ENCODE measurements at places on chromosomes 3 and 15. TPM values are rescaled to one million over a fixed set of nuclear protein-coding genes. Genes with fewer than 3 reads are reported as not detected.

Gene COL8A1
- total RNA-seq: 0.20 TPM

Gene ANKRD34C
- not detected for total RNA-seq

GRCh38 chr3:178284181-178284580, 252.1 kb upstream of the KCNMB2 start:
- no peak overlapping the region for H3K27ac ChIP-seq
- DNase-seq: no peak
- no peaks in the 10 kb centered on the region for H3K36me3 ChIP-seq

Gene PRSS50
- not detected for total RNA-seq

Gene LRRIQ4
- total RNA-seq: 0.29 TPM

Gene SOX2
- total RNA-seq: not detected

Gene FANCD2OS
- not detected for total RNA-seq

DNA sequence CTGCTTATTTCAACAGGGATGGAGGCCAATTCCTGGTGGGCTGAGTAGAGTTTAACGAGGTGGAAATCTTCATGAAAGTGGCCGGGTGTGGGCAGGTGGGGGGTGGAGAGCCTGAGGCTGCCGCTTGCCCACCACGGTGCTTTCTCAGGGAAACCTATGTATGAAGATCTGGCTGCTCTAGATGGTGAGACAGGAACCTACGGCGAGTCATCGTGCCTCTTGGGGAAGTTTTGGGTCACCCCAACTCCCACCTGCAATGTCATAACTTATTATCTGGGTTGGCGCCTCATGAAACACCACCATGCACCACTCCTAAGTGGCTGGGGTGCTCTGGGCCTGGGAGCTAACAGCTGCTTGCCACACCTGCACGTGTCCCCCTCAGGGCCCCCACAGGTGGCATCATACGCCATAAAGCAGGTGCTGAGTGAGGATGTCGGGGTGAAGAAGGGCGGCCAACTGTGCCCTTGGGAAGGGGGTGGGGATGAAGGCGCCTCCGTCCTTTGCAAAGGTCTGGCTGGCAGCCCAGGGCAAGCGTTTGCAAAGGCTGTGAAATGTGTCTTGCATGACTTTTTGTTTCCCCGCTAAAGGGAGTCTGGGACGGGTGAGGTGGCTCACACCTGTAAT, 27.9 kb upstream of the SNRPA1 start:
- peaks cover 12% of the 10 kb centered on the region for H3K4me1 ChIP-seq
- H3K27me3 ChIP-seq: peaks cover 49% of the 10 kb centered on the region
- H3K27ac ChIP-seq: no peak overlapping the region
- no peak overlapping the region for H3K4me3 ChIP-seq
- no peaks in the 10 kb centered on the region for H3K36me3 ChIP-seq

GRCh38 chr15:47750030-47750739, 32.9 kb downstream of the SEMA6D start:
- no peaks in the 10 kb centered on the region for H3K36me3 ChIP-seq
- no peaks in the 10 kb centered on the region for H3K4me1 ChIP-seq
- no peak overlapping the region for H3K27ac ChIP-seq
- no peak for DNase-seq
- no peaks in the 10 kb centered on the region for H3K27me3 ChIP-seq

DNA sequence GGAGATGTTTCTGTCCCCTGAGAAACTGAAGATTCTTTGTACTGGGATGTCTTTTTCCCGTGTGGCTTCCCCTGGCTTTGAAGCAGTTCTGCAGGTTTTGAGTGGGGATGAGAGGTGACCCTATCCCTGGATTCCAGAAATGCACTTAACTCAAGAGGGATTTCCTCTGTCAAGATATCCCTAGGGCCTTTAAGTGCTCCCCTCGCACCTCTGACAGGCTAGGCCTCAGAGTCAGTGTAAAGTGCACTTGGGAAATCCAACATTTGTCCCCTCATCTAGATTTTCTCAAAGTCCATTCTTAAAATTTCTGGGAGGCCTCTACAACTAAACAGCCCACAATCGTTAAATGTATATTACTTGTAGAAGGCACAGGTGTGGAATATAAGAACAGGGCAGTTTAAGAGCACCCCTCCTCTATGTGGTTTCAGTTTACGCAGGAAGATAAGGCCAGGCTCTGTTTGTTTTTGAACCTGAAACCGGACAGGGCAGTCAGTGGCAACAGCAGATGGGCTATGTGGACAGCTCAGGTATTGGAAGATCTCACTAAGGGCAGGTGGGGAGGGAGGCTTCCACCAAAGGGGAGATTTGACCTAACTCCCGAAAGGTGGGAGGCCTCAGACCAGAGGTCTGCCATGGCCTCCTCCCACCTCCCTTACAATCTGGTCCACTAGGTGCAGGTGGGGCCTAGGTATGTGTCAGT, 4.8 kb downstream of the C3orf52 start:
- no peak overlapping the region for H3K27ac ChIP-seq
- peaks cover 21% of the 10 kb centered on the region for H3K27me3 ChIP-seq
- H3K4me3 ChIP-seq: no peak overlapping the region
- DNase-seq: no peak
- H3K4me1 ChIP-seq: peaks cover 37% of the 10 kb centered on the region

- H3K27ac ChIP-seq: peak overlapping the region; percentile 11
- H3K36me3 ChIP-seq: no peaks in the 10 kb centered on the region
- no peak overlapping the region for H3K4me3 ChIP-seq
- H3K4me1 ChIP-seq: peaks cover 44% of the 10 kb centered on the region
- H3K27me3 ChIP-seq: no peaks in the 10 kb centered on the region
- no peak for DNase-seq
Measured at GRCh38 chr3:5057272-5057671, 64.8 kb upstream of the ARL8B start.

DNA sequence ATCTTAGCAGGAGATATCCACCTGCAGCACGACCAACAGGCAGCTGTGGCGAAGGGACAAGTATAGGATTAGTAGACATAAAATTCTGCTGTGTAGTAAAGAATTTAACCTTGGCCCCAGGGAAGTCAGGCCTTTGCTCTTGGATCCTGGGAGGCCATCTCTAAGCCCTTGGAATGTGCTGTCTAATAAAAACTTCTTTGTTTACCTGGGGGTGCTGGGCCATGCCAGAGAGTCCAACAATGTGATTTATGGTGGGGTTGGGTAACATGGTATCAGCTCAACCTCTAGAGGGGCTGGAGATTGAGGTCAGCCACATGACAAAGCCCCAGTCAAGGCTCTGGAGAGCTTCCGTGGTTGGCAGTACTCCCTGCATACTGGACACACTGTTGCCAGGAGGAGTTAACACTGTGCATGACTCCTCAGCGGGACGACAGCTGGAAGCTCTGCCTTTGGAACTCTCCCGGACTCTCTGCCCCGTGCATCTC, 52.4 kb downstream of the HEG1 start:
- no peak overlapping the region for H3K27ac ChIP-seq
- H3K27me3 ChIP-seq: no peaks in the 10 kb centered on the region

Gene CHRNA3
- total RNA-seq: not detected

DNA sequence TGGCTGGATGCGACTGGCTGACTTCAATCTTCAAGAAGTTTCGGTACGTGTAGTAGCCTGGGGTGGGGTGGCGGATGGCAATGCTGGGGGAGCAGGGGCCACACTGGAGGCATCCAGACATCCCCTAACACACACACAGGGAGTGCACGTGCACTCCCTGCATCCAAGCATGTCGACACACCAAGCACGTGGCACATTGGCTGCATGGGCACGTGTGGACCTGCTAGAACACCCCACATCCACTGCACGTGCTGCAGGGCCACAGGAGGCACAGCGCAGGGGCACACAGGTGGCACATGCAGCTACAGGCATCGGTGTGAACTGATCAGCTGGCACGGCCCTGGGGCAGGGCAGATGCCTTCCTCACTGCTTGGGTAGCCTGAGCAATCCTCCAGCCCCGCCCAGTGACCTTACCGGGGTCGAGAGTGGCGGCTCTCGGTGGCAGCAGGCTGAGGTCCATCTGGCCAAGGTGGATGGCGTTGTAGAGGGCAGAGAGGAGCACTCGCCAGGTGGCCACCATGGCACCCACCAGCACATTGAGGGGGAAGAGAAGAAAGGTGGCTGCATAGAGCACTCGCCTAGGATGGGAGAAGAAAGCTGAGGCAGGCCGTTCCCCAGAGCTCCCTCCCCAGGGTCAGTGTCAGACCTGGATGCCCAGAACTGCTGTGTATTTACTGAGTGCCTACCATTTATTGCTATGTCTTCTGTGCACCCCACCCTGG, 7.5 kb downstream of the ISLR start:
- no peaks in the 10 kb centered on the region for H3K36me3 ChIP-seq
- H3K4me1 ChIP-seq: no peaks in the 10 kb centered on the region
- no peak for DNase-seq
- no peak overlapping the region for H3K27ac ChIP-seq
- H3K27me3 ChIP-seq: peaks cover 9% of the 10 kb centered on the region

GRCh38 chr3:96814651-96815567, 515 bp downstream of the EPHA6 start:
- H3K4me1 ChIP-seq: peaks cover 18% of the 10 kb centered on the region
- no peaks in the 10 kb centered on the region for H3K36me3 ChIP-seq
- H3K4me3 ChIP-seq: no peak overlapping the region
- no peak overlapping the region for H3K27ac ChIP-seq

DNA sequence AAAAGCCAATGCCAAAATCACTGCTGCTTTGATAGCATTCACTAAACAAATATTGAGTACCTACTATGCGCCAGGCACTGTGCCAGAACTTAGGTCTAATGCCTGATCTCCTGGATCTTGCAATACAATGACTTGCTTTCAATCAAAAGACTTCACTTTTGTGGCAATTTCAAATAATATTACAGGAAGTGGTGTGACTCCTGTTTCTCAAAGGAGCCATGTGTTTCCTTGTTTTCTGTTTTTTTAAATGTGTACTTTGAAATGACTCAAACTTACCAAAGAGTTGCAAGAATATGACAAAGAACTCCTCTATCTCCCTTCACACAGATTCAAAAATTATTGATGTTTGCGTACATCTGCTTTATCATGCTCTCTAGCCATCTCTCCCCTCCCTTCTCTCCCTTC, 18.3 kb downstream of the OSBPL10 start:
- H3K4me3 ChIP-seq: peak overlapping the region; percentile 35
- no peak for DNase-seq
- H3K27ac ChIP-seq: peak overlapping the region; percentile 94

Gene BCL6
- 100 TPM for total RNA-seq

DNA sequence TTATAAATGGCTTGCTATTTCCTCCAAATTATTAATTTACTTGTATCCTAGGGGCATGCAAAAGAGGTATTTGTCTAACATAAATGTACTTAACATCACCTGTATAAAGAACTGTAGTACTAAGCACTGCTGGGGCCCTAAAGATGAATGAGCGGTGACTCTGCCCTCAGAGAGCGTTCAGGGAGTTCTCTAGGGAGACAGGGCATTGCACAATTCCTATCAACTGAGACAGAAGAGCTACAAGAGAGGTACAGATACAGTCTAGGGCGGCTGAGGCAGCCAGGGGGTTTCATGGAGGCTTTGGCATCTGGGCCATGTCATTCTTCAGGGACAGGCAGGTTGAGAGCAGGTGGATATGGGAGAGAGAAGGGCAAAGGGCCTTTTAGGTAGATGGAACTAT, 39.9 kb upstream of the PARL start:
- no peak overlapping the region for H3K27ac ChIP-seq
- H3K4me1 ChIP-seq: no peaks in the 10 kb centered on the region
- no peaks in the 10 kb centered on the region for H3K27me3 ChIP-seq

Gene CPA3
- not detected for total RNA-seq

Gene PIGBOS1
- total RNA-seq: 10.7 TPM

DNA sequence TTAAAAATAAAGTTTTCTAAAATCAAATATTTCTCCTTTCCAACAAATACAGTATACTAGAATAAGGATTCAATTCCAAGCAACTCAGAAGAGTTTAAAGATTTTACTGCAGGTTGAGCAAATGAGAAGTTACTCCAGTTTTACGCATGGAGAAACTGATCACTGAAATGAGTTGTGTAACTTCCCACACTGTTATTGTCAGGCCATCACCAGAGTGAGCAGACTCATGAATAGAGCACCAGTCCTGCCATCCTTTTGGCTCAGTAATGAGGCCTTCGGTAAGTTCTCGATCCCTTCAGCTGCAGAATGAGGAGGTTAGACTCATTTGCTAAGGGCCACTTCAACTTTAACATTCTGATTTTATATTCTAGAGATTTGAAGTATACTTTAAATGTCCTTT, 48.1 kb downstream of the OSBPL10 start:
- peak overlapping the region; percentile 28 for H3K4me3 ChIP-seq
- no peak for DNase-seq
- H3K27me3 ChIP-seq: no peaks in the 10 kb centered on the region
- H3K4me1 ChIP-seq: peaks cover 58% of the 10 kb centered on the region

Gene HACD3
- 12.1 TPM for total RNA-seq

DNA sequence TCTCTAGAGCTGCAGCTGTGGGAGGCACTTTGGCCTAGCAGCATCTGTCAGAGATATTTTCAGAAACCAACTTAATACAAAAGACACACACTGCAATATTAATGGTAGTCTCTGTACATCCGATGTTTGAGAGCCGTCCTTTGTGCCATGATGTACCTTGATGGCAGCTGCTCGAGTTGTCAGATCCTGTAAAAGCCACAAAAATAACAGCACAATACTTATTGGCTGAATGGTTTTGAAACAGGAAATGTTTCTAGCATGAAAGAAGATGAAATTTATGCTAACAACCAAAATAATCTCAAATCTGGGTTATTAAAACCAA, 445.5 kb upstream of the TBL1XR1 start:
- no peaks in the 10 kb centered on the region for H3K36me3 ChIP-seq
- H3K4me1 ChIP-seq: peaks cover 21% of the 10 kb centered on the region
- H3K27ac ChIP-seq: no peak overlapping the region

Gene PARP3
- total RNA-seq: 12.7 TPM

GRCh38 chr15:26623071-26623470, 149.8 kb downstream of the GABRB3 start:
- H3K27me3 ChIP-seq: no peaks in the 10 kb centered on the region
- H3K36me3 ChIP-seq: no peaks in the 10 kb centered on the region
- DNase-seq: no peak
- no peak overlapping the region for H3K4me3 ChIP-seq

Gene STAC
- total RNA-seq: 0.09 TPM

GRCh38 chr3:13278783-13279531, 141.2 kb downstream of the NUP210 start:
- peaks cover 28% of the 10 kb centered on the region for H3K27me3 ChIP-seq
- H3K4me3 ChIP-seq: no peak overlapping the region
- H3K4me1 ChIP-seq: peaks cover 15% of the 10 kb centered on the region
- DNase-seq: no peak
- no peaks in the 10 kb centered on the region for H3K36me3 ChIP-seq

Gene CPLX3
- total RNA-seq: 0.22 TPM

- H3K27me3 ChIP-seq: no peaks in the 10 kb centered on the region
- H3K36me3 ChIP-seq: peaks cover 6% of the 10 kb centered on the region
- no peak overlapping the region for H3K27ac ChIP-seq
Measured at GRCh38 chr3:188283347-188283746, 129.4 kb downstream of the LPP start.

GRCh38 chr3:72203105-72203504, 418.2 kb upstream of the PROK2 start:
- H3K36me3 ChIP-seq: no peaks in the 10 kb centered on the region
- no peaks in the 10 kb centered on the region for H3K4me1 ChIP-seq
- no peak overlapping the region for H3K4me3 ChIP-seq
- no peak overlapping the region for H3K27ac ChIP-seq
- DNase-seq: no peak
- H3K27me3 ChIP-seq: peaks cover 11% of the 10 kb centered on the region

- DNase-seq: no peak
- H3K4me1 ChIP-seq: peaks cover 7% of the 10 kb centered on the region
- peaks cover 18% of the 10 kb centered on the region for H3K36me3 ChIP-seq
- no peak overlapping the region for H3K27ac ChIP-seq
Measured at GRCh38 chr3:119955972-119956371, 138.3 kb downstream of the GSK3B start.

Gene GAP43
- not detected for total RNA-seq
